Stimulated activated CD8-positive, alpha-beta memory T cell treated with anti-CD3 and anti-CD28 coated beads, Interleukin-15, amount 100 ng/mL, for 48 hours (primary cell): ENCODE measurements at places on chromosomes 4 and X.

GRCh38 chrX:129961180-129962083 is 21.0 kb upstream of the BCORL1 start:
- DNase-seq = peak; percentile 58

DNA sequence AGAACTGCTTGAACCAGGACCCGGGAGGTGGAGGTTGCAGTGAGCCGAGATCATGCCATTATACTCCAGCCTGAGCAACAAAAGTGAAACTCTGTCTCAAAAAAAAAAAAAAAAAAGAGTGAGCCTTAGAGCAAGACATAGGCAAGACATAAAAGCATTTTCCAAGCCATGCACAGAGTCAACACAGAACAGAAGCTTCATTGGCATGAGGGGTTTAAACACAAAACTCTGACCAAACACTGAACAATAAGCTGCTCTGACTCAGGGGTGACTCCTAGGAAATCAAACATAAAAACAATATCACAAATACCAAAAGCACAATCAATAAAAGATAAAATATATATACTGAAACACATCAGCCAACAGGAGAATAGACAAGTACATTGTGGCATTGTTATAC is 136.8 kb downstream of the PLS3 start:
- no peak for DNase-seq

GRCh38 chr4:141711211-141711610 is 74.8 kb downstream of the IL15 start:
- no peak for DNase-seq

DNA sequence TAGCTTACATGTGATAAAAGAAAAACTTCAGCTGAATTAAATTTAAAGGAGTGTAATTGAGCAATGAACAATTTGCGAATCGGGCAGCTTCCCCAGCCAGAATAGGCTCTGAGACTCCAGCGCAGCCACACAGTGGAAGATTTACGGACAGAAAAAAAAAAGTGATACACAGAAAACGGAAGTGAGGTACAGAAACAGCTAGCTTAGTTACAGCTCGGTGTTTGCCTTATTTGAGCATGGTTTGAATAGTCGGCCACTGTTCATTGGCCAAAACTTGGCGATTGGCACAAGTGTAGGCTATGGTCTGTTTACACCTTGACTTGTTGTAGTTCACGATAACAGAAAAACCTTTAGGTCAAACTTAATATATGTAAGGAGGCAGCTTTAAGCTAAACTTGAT is 16.7 kb upstream of the SUPT20HL1 start:
- DNase-seq = no peak

DNA sequence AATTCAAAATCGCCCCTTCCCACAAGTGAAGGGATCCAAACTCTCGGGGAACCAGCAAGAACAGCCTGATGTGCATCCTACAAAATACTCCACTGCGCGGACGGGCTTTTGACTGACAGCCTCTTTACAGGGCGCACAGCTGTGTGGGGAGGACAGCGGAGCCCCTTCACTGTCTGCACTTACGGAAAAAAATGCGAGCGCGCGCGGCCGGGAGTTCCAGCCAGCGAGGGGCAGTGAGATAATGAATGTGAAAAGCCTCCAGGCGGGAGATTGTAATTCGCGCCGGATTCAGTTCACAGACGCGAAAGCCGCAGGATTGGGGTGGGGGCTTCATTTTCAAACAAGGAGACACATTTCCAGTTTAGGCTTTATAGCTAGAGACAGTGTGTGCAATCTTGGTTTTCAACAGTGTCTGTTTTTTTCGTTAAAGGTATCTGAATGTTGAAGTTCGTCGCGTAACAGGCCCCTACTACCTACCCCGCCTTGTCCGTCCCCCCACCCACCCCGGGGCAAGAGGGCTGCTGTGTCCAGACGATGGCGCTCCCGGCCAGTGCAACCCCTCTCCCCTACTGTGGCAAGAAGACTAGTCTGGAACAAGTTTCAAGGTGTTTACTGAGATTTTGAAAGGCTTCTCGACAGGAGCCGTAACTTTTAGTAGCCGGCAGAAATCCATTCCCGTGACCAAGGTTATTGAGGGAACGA is 1.7 kb upstream of the GPR50 start:
- no peak for DNase-seq

DNA sequence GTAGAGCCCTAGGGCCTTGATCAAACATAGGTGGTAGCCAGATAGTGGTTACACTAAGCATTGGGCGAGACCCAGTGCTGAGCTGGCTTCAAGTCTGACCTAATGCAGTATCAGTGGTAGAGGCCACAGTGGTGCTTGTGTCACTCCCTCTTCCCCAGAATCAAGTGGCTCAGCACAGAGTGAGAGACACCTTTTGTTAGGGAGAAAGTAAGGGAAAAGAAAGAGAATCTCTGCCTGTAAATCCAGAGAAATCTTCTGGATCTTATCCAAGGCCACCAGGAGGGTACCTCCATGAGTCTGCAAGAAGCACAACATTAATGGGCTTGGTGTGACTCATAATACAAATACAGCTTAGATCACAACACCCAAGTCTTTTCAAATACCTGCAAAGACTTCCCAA is 117.7 kb upstream of the SLC6A14 start:
- no peak for DNase-seq

DNA sequence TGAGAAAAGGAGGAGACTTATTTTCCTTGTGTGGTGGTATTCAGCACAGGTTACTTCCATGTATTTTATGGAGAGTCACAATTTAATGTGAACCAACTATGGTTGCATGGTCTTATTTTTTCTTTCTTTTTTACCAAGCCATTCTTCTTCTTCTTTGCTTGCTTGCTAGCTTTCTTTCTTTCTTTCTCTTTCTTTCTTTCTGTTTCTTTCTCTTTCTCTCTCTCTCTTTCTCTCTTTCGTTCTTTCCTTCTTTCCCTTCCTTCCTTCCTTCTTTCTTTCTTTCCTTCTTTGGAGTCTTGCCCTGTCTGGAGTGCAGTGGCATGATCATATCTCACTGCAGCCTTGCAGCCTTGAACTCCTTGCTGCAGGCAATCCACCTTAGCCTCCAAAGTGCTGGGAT is 68.9 kb downstream of the DOCK11 start:
- DNase-seq = no peak

GRCh38 chr4:79176351-79176750 is 149.5 kb downstream of the NAA11 start:
- DNase-seq = no peak

DNA sequence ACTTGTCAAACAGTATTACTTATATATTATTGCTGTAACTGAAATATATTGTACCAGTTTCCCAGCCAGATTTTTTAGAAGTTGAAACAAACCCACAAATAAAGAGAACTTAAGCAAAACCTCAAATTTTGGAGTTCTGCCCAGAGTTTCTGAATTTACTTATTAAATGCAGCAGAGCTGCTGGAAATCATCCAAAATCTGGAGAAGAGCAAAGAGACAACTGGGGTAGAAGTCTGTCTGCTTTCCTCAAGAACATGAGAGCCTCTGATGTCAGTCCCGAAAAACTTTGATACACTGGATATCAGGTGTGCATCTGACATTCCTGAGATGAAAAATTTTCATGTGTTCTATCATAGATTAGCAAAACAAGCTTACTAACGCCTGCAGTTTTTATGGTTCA is 325.9 kb downstream of the NR3C2 start:
- DNase-seq = no peak

GRCh38 chrX:20680998-20681397 is 414.3 kb upstream of the RPS6KA3 start:
- no peak for DNase-seq

DNA sequence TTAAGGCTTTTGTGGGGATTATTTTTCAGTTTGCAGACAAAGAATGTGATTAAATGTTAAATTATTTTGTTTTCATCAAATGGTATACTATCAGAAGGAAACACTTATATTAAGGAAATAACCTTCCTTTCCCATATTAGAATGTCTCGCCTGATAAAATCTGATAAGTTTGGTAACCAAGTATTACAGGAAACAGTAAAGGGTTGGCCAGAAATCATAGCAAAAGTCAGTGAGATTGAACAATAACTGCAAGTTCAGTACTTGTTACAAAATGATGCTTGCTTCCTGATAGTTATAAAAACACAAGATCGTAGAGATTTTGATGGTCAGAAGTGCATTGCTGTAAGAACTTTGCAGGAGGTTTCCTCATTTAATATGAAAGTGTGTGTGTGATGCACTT is 40.5 kb downstream of the FABP2 start:
- DNase-seq = no peak

DNA sequence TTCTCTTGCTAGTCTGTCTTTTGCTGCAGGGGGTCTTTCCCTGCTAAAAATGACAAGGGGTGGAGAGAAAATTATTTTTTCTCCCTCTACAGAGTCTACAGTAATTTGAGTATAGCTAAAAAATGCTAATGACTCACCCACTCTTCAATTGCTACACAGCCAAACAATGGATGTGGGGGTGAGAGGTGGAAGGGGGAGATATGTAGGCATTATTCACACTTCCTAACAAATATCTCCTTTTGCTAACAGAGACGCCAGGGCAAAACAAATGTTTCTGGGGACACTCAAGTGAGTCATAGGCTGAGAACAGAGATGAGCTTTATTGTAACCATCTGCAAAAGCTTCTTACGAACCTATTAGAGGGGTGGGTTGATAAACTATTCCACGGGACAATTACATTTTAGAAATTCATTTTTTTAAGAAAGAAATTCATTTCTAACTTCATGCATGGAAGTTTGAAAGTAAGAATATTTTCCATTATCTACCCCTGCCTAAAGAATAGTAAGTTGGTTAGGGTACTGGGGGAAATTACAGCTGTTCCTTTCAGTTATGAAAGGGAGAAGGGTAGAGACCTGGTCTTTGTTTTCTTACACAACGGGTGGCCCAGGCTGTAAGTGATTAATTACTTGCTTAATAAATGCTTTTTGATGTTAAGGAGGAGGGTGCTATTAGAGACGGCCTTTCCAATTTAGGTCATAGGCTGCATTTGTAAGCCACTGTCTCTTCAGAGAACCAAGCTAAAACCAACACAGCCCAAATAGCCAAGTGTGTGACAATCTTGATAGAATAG is 12.8 kb downstream of the SCD5 start:
- DNase-seq = no peak

DNA sequence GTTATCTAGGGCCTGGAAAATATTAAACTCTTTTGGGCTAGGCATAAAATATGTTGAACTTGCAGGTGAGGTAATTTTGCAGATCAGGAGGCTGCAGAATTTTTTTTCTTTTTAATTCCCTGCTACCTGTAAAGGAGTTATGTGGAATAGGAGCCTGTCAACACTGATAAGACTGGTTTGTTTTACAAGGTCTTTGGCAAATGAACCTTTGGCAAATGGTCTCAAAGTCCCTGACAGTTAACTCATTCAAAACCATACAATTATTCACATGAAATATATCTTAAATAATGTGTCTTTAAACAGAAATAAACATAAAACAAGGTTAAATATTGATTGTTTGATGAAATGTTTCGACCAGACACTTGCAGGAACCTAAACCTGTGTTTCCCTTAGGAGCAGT is 340.2 kb downstream of the GASK1B start:
- no peak for DNase-seq
